Pulmonary artery endothelial cell (primary cell): ENCODE measurements at places on chromosomes 13 and 19. TPM values are rescaled to one million over a fixed set of nuclear protein-coding genes. Genes with fewer than 3 reads are reported as not detected.

- no peak for DNase-seq
Observed at GRCh38 chr19:33397536-33398360, 24.2 kb downstream of the CEBPG start.

GRCh38 chr19:46180701-46181387 is 32.8 kb downstream of the IGFL2 start:
- no peak for DNase-seq

DNA sequence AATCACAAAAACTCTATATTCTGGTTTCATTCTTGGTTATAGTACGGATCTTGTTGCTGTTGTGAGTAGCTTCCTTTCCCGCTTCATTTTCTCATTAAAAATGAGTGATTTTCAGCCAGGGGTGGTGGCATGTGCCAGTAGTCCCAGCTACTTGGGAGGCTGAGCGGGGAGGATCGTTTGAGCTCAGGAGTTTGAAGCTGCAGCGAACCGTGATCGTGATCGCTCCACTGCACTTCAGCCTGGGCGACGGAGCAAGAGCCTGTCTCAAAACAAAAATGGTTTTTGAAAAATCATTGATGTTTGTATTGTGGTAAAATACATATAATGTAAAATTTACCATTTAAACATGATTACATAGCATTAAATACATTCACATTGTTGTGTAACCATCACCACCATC is 71.6 kb upstream of the TM9SF2 start:
- no peak for DNase-seq

The FPR1 gene
- not detected in 2 replicates for total RNA-seq

GRCh38 chr13:113083402-113084061 is 22.1 kb upstream of the F7 start:
- DNase-seq: no peak

The NCR1 gene
- not detected in 2 replicates for total RNA-seq

The OVOL3 gene
- total RNA-seq: not detected in 2 replicates

The C19orf67 gene
- total RNA-seq: 0.13 TPM in 1 of 2 replicates, not detected in the other

DNA sequence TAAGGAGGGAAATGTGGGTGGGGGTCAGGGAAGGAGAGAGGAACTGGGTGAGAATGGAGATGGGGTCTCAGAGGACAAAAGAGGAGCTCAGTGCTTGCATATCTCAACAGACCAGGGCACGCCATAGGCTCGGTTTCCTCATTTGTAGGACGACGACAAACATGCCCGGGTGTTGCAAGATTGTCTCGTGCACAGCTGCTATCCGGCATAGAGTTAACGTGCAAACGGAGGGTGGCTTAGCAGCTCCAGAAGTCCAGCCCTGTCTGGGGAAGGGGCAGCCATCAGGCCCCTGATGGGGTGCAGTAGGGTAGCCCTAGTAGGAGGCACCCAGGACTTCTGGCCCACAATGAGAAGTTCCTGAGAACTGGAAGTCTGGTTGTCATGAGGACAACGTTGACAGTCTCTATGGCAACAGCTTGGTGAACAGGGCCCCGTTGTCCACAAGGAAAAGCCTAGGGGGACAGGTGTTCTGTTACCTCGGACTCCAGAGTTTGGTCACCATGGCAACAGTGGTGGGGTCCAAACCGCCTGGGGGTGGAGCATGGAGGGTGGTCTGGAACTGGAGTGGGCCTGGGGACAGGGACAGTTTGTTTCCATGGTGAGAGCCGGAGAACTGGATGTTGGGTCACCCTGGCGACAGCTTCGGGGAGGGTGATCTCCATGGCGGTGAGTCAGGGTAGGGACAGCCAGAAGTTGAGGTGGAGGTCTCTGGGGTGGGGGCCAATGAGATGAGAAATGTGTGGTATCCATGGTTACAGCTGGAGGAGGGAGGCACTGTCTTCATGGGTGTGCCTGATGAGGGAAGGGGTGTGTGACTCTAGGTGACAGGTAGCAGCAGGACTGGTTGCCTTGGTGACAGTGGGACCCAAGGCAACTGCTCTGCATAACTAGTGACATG is 16.8 kb downstream of the TM6SF2 start:
- no peak for DNase-seq

DNA sequence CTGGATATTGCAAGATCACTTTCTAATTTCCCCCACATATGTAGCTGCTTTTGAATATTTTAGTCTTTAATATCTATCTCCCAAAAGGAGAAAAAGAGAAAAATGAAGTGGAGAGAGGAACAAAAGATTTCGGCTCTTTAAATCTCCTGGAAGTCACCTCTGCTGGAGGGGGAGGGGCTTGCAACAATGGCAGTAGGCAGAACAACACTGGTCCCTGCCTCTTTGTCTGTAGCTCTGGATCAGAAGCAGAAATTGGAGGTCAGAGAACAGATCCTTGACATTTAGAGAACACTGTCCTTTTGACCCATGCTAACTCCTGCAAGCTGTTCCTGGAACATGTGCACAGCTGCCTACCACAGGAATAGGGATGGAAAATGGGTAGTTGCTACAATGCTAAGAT is 86.7 kb upstream of the GPR12 start:
- DNase-seq: no peak

DNA sequence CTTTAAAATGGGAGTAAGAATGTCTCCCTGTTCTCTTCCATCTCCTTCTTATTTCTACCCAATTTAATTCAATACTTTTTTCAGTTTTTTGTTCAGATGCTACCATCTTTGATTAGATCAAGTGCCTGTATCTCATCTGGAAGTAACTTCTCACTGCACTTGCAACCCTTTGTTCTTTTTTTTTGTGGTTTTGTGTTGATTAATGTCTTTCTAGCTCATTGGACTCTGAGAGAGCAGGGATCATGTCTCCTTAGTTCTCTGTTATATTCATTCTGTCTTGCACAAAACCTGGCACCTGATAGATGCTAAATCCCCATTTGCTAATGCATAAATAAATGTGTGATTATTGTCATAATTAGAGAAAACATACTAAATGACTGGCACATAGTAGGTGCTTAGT is 834 bp upstream of the ITGBL1 start:
- DNase-seq: no peak
